Endothelial cell (in vitro differentiated cells): ENCODE measurements at places on chromosomes 13 and 19. TPM values are rescaled to one million over a fixed set of nuclear protein-coding genes. Genes with fewer than 3 reads are reported as not detected.

DNA sequence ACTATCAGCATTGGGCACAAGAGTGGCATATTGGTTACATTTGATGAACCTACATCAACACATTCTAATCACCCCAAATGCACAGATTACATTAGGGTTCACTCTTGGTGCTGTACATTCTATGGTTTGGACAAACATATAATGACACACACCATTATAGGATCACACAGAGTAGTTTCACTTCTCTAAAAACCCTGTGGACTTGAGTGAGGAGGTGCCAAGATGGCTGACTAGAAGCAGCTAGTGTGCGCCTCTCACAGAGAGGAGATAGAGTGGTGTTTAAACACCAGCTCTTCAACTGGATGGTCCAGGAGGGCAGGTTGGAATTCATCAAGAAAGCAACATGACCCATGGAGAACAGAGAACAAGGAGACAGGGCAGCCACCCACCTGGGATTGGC, 265.6 kb downstream of the TDRD3 start:
- no peak for DNase-seq
- H3K27me3 ChIP-seq = no peaks in the 10 kb centered on the region
- no peak overlapping the region for H3K27ac ChIP-seq

GRCh38 chr13:38686577-38687245, at the start of gene FREM2:
FREM2 (plus strand) TSS chr13:38687077; CDS start chr13:38687345, 268 bp downstream.
- no peak within 1 kb of the TSS for H3K27ac ChIP-seq
- no peaks in the 10 kb centered on the region for H3K36me3 ChIP-seq
- peaks cover 8% of the 10 kb centered on the region for H3K27me3 ChIP-seq
- H3K4me1 ChIP-seq = peaks cover 3% of the 10 kb centered on the region

DNA sequence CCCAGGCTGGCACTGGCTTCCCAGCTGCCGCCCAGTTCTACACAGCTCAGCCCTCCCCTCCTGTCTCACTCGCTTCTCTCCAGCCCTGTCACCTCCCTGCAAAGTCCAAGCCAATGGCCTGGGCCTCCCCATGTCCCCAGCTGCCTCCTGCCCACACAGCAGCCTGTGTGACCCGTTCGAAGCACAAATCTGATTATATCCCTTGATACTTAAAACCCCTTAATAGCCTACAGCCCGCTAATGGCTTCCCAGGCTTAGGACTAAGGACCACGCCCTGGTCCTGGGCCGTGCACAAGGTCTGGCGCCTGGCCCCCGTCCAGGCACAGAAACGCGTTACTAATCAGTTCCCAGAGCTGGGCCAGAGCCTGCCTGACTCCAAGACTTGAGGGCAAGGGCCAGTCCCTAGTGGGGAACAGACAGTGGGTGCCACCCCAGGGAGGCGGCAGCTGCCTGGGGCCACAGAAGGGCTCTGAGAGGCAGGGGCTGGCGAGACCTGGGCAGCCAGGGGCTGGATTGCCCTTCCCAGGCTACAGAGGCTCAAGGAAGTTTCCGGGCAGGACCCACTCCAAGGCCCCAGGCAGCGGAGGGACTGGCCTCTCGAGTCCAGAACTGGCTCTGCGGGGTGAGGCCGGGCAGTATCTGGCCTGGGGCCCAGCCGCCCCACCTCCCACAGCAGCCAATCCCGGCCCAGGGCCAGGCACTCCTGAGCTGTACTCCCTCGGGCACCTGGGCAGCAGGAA, 10.4 kb downstream of the XAB2 start:
- peaks cover 21% of the 10 kb centered on the region for H3K36me3 ChIP-seq
- peak overlapping the region; percentile 54 for H3K27ac ChIP-seq
- H3K4me1 ChIP-seq = no peaks in the 10 kb centered on the region
- H3K27me3 ChIP-seq = peaks cover 12% of the 10 kb centered on the region
- DNase-seq = no peak

DNA sequence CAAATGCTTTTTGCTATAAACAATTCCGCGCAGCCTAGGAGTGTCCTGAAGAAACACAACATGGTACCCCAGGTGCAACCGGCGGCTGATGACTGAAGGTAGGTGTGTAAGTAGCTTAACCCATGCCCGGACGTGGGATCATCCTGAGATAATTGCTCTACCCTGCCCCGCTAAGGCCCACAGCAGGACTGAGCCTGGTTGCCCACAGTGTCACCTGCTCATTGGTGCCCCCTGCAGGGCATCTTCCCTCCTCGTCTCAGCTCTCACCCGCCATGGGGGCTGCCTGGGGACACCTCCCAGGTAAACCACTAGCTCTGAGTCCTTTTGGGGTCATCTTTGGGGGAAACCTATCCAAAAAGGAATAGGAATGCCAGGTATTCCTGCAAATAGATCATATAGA, 22.3 kb downstream of the TMEM161A start:
- peak; percentile 74 for DNase-seq
- no peaks in the 10 kb centered on the region for H3K36me3 ChIP-seq
- no peak overlapping the region for H3K27ac ChIP-seq
- no peaks in the 10 kb centered on the region for H3K4me1 ChIP-seq
- H3K4me3 ChIP-seq = no peak overlapping the region

DNA sequence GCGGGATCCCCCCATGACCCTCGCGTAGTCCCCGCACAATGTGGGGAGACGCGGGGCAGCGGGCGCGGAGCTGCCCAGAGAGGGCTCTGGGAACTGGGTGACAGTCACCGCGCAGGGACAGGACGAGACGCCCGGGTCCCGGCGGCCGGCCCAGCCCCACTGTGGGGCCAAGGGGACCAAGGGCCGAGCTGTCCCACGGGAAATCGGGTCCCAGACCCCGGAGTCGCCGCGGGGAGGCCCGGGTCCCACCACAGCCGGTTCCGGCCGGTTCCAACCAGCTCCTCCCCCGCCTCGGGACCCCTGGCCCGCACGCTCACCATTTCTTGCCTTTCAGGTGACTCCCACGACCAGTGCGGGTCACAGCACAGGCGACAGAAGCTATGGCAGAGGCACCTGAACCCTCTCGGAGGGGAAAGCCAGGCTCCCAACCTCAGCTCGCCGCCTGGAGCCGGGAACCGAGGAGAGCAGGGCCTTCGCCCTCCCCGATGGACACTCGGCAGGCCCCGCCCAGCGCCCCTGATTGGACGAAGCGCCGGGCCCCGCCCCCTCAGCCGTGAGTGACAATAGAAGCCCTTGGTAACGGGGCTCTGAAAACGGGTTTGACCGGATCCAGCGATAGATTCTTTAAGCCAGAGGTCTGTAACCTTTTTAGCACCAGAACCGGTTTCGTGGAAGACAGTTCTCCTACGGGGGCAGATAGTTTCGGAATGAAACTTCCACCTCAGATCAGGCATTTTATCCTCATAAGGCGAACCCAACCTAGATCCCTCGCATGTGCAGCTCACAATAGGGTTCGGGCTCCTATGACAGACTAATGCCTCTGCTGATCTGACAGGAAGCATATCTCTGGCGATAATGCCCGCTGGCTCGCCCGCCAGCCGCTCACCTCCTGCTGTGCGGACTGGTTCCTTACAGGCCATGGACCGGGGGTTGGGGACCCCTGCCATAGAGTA, at the start of gene ZNF433:
TSS of gene ZNF433 (minus strand) at position 460 of the 953 bp plus-strand sequence. CDS start at position 320, 140 bp downstream.
- peaks cover 26% of the 10 kb centered on the region for H3K36me3 ChIP-seq
- H3K27me3 ChIP-seq = peaks cover 6% of the 10 kb centered on the region
- no peaks in the 10 kb centered on the region for H3K4me1 ChIP-seq
- H3K4me3 ChIP-seq = no peak within 1 kb of the TSS

- no peaks in the 10 kb centered on the region for H3K27me3 ChIP-seq
- H3K27ac ChIP-seq = no peak overlapping the region
- no peaks in the 10 kb centered on the region for H3K36me3 ChIP-seq
- DNase-seq = no peak
These were observed 433.4 kb downstream of the SLITRK5 start for GRCh38 chr13:88104576-88104975.

GRCh38 chr13:43081866-43082265, 58.5 kb downstream of the DNAJC15 start:
- H3K27me3 ChIP-seq = no peaks in the 10 kb centered on the region
- H3K4me3 ChIP-seq = no peak overlapping the region
- peaks cover 10% of the 10 kb centered on the region for H3K4me1 ChIP-seq
- no peak overlapping the region for H3K27ac ChIP-seq
- DNase-seq = no peak
- peaks cover 17% of the 10 kb centered on the region for H3K36me3 ChIP-seq

- H3K36me3 ChIP-seq = no peaks in the 10 kb centered on the region
- H3K4me1 ChIP-seq = no peaks in the 10 kb centered on the region
- H3K4me3 ChIP-seq = no peak overlapping the region
- no peak overlapping the region for H3K27ac ChIP-seq
- DNase-seq = no peak
- no peaks in the 10 kb centered on the region for H3K27me3 ChIP-seq
These were observed 293.8 kb downstream of the FGF9 start for GRCh38 chr13:21964686-21965085.

DNA sequence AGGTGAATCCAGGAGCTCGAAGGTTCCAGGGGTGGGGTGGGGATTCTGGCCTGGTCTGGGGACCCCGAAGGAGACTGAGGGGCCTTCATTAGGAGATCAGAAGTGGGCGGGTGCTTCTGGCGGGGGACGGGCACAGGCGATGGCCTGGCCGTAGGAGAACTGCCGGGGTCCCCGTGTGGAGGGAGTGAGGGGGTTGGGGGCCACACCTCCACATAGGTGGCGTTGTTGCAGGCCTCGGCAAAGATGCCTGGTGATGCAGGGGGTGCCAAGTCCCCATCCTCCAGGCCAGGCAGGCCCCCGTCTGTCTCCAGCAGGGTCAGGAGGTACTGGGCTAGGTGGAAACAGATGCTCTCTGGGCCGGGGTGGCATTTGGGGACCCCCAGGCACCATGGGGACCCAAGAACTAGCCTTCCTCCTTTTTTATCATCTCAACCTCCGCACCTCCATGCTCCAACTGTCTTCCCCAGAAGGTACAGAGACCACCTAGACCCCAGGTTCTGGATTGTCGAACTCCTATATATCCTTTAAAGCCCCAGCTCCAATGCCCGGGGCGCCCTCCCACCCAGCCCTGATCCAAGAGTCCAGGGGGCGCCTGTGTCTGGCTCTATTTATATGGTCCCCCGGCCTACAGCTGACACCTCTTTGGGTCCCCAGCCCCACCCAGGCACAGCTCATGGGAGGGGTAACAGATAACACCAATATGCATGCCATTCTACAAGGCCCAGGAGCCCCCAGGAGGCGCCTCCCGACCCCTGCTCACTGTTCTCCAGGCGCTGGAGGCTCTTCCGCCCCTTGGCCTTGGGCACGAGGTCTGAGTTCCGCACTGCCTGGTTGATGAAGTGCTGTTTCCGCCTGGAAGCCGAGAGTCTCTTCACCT, 8.2 kb downstream of the RNU6-9 start:
- peaks cover 3% of the 10 kb centered on the region for H3K36me3 ChIP-seq
- H3K4me1 ChIP-seq = no peaks in the 10 kb centered on the region
- H3K4me3 ChIP-seq = no peak overlapping the region

- no peak overlapping the region for H3K27ac ChIP-seq
- no peak for DNase-seq
- peaks cover 28% of the 10 kb centered on the region for H3K4me1 ChIP-seq
- H3K27me3 ChIP-seq = peaks cover 9% of the 10 kb centered on the region
- H3K4me3 ChIP-seq = peak overlapping the region; percentile 51
- no peaks in the 10 kb centered on the region for H3K36me3 ChIP-seq
These were observed 17.1 kb upstream of the IGLON5 start for GRCh38 chr19:51294211-51294976.

The TMTC4 gene
- 40.1 TPM for total RNA-seq

The BRME1 gene
- total RNA-seq = 3.4 TPM

The ZNF135 gene
- total RNA-seq = 1.1 TPM

The CFAP97D2 gene
- not detected for total RNA-seq

The KIR2DL1 gene
- not detected for total RNA-seq

The IGSF23 gene
- not detected for total RNA-seq

The NANOS2 gene
- total RNA-seq = not detected

The BRSK1 gene
- total RNA-seq = 14.1 TPM
